ENCODE measurements at places on chromosomes 1 and 21.

GRCh38 chr1:67843746-67844145 lies 10.5 kb upstream of the GNG12 start:
- H3K27me3 ChIP-seq = peaks cover 58% of the 10 kb centered on the region
- no peaks in the 10 kb centered on the region for H3K4me1 ChIP-seq
- no peak overlapping the region for H3K27ac ChIP-seq
- no peak overlapping the region for H3K4me3 ChIP-seq
- H3K36me3 ChIP-seq = no peaks in the 10 kb centered on the region

- no peaks in the 10 kb centered on the region for H3K36me3 ChIP-seq
- no peaks in the 10 kb centered on the region for H3K27me3 ChIP-seq
- H3K4me3 ChIP-seq = no peak overlapping the region
- DNase-seq = no peak
- H3K4me1 ChIP-seq = no peaks in the 10 kb centered on the region
- H3K27ac ChIP-seq = no peak overlapping the region
These were observed 113.8 kb upstream of the ZC3H11B start for GRCh38 chr1:219726480-219727272.

DNA sequence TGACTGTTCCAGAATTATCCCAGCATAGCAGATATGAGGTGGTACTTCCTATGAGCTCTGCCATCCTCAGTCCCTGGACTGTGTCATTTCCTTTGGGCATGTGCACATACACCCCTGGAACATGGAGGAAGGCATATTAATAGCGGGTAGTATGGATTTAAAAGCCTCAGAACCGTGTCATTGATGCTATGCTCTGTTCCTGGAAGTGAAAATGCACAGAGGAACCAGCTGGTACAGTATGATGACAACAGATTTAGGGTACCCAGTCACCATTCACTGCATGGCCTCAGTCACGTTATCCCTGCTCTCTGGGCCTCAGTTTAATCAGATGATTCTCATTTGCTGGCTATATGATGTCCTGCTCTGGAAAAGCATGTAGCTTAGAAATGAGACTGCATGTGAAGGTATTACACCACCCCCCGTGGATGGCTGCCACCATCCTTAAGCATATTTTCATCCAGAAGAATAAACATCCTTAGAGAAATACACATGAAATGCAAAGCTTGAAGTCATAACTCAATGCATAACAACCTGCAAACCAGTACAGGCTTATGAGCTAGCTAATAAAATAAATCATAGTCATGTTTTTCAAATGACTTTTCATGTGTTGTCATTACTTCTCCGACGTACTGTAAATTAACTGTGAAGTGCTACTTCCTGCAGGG lies 37.8 kb downstream of the SETD4 start:
- H3K27me3 ChIP-seq = no peaks in the 10 kb centered on the region
- no peaks in the 10 kb centered on the region for H3K4me1 ChIP-seq
- no peak for DNase-seq
- H3K27ac ChIP-seq = no peak overlapping the region
- H3K4me3 ChIP-seq = no peak overlapping the region

DNA sequence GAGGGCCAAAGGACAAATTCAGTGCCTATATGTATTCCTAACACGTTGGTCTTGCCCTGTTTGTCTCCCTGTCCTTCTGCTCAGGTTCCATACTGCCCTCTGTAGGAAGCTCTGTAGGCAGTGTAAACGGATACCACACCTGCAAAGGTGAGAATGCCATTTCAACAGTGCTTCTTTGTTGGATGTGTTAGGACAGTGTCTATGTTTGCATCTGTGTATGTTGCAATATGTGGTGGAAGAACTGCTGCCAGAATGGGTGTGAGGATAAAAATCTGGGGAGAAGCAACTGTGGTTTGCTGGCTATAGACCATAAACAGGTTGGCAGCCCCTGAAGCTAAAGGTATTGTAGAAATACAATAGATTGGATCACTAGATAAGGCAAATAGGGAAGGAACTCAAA lies 113.1 kb upstream of the BMP8A start:
- H3K4me1 ChIP-seq = no peaks in the 10 kb centered on the region
- no peaks in the 10 kb centered on the region for H3K27me3 ChIP-seq
- no peak overlapping the region for H3K27ac ChIP-seq
- H3K36me3 ChIP-seq = peaks cover 19% of the 10 kb centered on the region
- no peak for DNase-seq

- H3K27me3 ChIP-seq = no peaks in the 10 kb centered on the region
- H3K27ac ChIP-seq = no peak overlapping the region
- no peaks in the 10 kb centered on the region for H3K4me1 ChIP-seq
- no peaks in the 10 kb centered on the region for H3K36me3 ChIP-seq
- H3K4me3 ChIP-seq = no peak overlapping the region
- no peak for DNase-seq
These were observed 485.2 kb downstream of the PLPP3 start for GRCh38 chr1:56094168-56094567.

- peaks cover 26% of the 10 kb centered on the region for H3K4me1 ChIP-seq
- H3K4me3 ChIP-seq = peak overlapping the region; percentile 52
- no peaks in the 10 kb centered on the region for H3K36me3 ChIP-seq
- H3K27ac ChIP-seq = no peak overlapping the region
- peaks cover 29% of the 10 kb centered on the region for H3K27me3 ChIP-seq
These were observed 178.7 kb downstream of the CAMTA1 start for GRCh38 chr1:6963912-6964307.

- no peak for DNase-seq
- H3K36me3 ChIP-seq = peaks cover 13% of the 10 kb centered on the region
- H3K4me3 ChIP-seq = no peak overlapping the region
- peaks cover 3% of the 10 kb centered on the region for H3K4me1 ChIP-seq
- H3K27ac ChIP-seq = no peak overlapping the region
- no peaks in the 10 kb centered on the region for H3K27me3 ChIP-seq
These were observed 123.7 kb upstream of the EDN2 start for GRCh38 chr1:41608211-41608610.

- peak overlapping the region; percentile 30 for H3K27ac ChIP-seq
- no peak for DNase-seq
- H3K4me1 ChIP-seq = peaks cover 35% of the 10 kb centered on the region
- H3K4me3 ChIP-seq = no peak overlapping the region
- peaks cover 19% of the 10 kb centered on the region for H3K27me3 ChIP-seq
These were observed 15.5 kb upstream of the CITED4 start for GRCh38 chr1:40877698-40878097.

DNA sequence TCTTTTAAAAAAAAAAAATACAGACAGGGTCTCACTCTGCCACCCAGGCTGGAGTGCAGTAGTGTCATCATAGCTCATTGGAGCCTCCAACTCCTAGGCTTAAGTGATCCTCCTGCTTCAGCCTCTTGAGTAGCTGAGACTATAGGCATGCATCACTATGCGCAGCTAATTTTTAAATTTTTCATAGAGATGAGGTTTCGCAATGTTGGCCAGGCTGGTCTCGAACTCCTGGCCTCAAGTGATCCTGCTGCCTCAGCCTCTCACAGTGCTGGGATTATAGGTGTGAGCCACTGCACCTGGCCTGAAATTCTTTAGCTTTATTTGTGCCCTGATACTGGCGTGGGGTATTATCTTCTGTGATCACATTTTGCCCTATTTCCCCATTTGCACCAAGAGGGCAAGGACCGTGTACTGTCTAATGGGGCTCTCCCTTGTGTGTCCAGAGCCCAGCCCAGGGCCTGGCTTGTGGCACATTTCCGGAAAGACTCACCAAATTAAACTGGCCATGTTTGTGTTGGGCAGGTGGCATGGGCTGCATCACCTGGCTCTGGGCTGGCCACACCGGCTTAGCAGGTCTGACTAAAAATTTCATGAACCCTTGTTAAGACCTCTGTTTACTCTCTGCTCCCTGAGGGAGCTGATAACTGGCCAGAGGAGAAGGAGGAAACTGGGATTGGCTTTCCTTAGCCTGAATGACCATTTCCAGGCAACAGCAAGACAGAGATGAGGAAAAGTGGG lies 32.2 kb downstream of the TRIM62 start:
- H3K27me3 ChIP-seq = no peaks in the 10 kb centered on the region
- peaks cover 3% of the 10 kb centered on the region for H3K4me1 ChIP-seq
- H3K4me3 ChIP-seq = no peak overlapping the region
- H3K27ac ChIP-seq = no peak overlapping the region
- DNase-seq = no peak

DNA sequence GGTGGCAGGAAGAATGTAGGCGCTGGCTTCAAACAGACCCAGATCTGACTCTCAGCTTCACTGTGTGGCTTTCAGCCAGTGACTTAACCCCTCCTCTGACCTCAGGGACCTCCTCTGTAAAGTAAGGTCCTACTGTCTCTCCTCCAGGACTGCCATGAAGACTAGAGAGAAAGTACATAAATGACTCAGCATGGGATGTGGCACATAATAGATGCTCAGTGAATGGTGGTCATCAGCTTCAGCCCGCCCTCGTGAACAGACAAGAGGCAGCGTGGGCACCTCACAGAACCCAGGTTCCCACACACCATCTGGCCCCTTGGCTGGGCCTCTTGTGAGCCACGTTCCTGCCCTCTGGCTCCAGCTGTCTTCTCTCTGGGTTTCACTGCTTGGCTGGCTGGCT lies 126.0 kb downstream of the SYF2 start:
- H3K4me1 ChIP-seq = peaks cover 45% of the 10 kb centered on the region
- H3K4me3 ChIP-seq = peak overlapping the region; percentile 9
- DNase-seq = no peak
- H3K36me3 ChIP-seq = peaks cover 15% of the 10 kb centered on the region

DNA sequence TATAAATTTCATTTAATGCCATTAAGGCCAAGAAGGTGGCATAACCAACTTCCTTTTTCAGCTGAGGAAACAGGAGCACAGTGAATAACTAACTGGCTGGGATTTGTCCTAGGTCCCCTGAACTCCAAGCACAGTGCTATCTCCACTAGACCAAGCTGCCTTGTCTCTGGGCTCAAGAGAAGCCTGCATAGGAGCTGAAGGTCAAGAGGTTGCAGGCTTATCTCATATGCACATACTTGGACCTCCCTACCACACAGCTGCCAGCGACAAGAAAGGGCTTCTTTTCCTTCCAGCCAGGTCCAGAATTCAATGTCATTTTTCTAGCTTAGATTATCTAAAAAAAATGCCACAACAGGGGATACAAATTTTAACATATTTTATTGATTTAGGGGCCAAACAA lies 27.1 kb downstream of the AK2 start:
- H3K27ac ChIP-seq = no peak overlapping the region
- peaks cover 3% of the 10 kb centered on the region for H3K4me1 ChIP-seq
- DNase-seq = no peak
- H3K27me3 ChIP-seq = no peaks in the 10 kb centered on the region

Data from activated naive CD8-positive, alpha-beta T cell treated with anti-CD3 and anti-CD28 coated beads, Interleukin-2, amount 10 ng/mL, durations not matched to agents 7 days and 5 days (primary cell).